Activated T-cell treated with anti-CD3 and anti-CD28 coated beads, Interleukin-2, amount 50 U/mL, for 48 hours (primary cell): ENCODE measurements at places on chromosomes 4 and X.

DNA sequence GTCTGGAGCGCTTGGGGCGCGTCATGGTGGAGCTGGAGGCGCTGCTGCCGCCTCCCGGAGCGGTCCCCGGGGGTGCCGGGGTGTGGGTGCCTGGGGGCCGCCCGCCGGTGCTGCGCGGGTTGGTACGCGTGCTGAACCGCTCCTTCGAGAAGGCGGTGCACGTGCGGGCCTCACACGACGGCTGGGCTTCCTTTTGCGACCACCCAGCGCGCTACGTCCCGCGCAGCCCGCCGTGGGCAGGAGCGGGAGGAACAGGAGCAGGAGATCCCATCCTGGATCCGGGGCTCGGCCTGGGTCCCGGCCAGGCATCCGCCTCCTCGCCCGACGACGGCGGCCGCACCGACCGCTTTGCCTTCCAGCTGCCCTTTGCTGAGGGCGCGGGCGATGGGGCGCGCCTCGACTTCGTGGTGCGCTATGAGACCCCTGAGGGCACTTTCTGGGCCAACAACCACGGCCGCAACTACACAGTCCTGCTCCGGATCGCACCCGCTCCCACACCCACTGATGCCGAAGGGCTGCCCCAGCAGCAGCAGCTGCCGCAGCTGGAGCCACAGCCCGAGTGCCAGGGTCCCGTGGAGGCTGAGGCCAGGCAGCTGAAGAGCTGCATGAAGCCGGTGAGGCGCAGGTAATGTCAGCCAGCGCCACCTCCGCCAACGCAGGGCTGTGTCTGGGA lies 792 bp downstream of the PPP1R3F start:
- no peak for DNase-seq

DNA sequence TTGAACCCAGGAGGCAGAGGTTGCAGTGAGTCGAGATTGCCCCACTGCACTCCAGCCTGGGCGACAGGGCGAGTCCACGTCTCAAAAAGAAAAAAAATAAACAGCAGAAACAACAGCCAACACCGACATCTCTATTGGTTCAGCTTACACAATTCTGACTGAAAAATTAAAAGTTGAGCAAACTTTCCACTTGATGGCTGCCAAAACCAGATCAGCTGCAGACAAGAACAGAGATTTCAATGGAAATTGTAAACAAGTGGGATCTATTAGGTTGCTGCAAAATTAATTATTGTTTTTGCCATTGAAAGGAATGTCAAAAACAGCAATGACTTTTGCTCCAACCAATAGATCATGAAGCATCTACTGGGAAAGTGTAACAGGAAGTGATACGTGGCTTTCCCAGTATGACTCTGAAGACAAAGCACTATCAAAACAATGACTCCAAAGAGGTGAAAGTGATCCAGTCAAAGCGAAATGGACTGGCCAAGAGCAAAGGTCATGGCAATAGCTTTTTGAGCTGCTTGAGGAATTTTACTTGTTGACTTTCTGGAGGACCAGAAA lies 26.3 kb downstream of the UPF3B start:
- DNase-seq = no peak

GRCh38 chrX:3348191-3348590 lies 1.7 kb upstream of the MXRA5 start:
- no peak for DNase-seq

- DNase-seq = no peak
Measured at GRCh38 chr4:189912170-189912569, 28.5 kb upstream of the FRG1 start.

DNA sequence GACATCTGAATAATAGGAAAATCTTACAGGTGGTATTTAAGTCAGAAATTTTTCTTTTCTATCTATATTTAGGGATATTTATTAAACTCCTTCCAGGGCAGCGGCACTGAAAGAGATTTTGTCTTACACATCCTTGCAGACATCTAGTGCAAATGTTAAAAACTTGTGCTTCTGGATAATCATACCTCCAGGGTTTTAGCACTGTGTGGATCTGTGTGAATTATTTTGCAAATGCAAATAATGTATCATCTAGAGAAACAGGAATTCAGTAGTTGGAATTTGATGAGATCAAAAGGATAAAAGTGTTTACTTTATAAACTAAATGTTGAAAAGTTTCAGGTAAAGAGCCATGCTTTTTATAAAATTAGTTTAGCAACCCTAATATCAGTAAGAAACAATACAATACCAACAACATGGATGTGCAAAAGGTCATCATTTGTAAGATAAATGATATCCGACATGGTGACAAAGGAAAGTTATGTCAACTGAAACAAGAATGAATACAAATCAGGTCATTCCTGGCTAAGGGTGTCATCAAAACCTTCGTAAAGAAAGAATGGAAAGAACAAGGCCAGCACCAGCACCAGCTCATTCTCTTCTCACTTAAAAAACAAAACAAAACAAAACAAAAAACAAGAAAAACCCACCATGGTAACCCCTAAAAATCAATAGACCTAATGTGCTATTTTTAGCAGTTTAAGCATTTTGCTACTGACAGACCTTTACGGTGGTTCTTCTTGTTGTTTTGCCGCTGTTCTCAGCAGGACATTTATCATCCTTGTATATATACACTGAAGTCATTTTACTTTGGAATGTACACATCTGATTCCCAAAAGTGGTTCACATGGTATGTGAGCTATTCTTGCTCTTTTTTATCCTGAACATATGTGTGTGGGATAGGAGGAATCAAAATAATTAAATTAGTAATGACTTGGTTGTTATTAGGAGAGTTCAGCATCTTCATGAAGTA lies 219.7 kb upstream of the NDST3 start:
- DNase-seq = no peak

- no peak for DNase-seq
Measured at GRCh38 chrX:145213504-145213903, 33.8 kb upstream of the SPANXN1 start.

GRCh38 chrX:119145241-119145653 lies 17.6 kb upstream of the KIAA1210 start:
- peak; percentile 19 for DNase-seq

DNA sequence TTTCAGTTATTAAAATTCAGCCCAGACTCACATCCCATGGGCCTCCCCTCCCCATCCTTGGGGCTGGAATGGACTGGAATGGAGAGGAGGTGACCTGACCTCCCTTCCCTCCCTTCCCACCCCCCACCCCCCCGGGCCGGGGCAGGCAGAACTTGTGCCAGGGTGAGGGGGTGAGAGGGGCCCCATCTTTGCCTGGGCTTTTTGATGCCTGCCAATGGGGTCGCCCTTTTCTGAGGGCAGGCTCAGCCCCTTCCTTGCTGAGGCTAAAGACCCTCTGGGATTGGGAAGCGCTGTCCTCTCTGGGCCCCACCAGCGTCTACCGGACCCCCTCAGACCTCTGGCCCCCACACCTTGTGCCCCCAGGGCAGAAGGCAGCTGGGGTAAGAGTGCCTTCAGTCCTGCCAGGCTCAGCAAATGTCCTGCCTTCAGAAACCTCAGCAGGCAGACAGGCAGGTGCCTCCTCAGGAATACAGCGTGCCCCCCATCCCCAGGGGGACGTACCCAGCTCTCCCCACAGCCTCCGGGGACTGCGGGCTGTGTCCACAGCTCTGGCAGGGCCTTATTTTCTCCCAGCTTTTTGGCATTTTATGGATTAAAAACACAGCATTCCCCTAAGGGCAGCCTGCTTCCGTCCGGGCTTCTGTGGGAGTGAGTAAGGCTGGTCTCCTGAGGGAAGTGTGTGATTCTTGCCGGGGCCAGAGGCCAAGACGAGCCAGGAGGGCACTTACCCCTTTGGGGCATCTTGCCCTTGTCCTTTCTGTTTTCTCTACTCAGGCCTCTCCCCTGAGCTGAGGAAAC lies 12.6 kb upstream of the CCNQ start:
- DNase-seq = no peak

DNA sequence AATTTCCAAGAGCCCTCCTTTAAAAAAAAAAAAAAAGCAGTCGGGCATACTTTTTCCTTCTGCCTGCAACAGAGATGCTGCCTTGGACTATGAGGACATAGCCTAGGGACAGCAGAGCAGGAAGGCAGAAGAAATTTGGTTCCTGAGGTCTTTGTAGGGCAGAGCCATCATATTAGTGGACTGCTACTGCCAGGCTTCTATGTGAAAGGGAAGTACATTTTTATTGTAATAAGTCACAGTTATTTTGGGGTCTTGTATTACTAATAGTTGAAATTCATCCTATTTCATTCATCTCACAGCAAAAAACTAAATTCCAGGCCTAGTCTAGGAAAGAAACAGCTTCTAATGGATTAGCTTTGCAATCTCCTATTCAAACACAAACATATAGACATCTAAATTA lies 211.2 kb downstream of the NSUN7 start:
- no peak for DNase-seq

DNA sequence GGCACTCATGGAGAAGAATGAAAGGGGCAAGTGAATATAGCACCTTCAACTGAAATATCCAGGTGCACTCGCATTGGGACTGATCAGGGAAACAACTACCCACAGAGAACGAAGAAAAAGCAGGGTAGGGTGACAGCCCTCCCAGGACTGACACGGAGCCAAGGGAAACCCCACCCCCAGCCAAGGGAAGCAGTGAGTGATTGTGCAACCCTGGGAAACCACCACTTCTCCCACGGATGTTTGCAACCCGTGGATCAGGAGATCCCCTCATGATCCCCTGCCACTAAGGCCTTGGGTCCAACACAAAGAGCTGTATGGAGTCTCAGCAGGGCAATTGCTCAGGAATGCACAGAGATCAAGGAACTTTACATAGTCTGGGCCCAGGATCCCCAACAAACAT lies 158.5 kb upstream of the HCCS start:
- no peak for DNase-seq

DNA sequence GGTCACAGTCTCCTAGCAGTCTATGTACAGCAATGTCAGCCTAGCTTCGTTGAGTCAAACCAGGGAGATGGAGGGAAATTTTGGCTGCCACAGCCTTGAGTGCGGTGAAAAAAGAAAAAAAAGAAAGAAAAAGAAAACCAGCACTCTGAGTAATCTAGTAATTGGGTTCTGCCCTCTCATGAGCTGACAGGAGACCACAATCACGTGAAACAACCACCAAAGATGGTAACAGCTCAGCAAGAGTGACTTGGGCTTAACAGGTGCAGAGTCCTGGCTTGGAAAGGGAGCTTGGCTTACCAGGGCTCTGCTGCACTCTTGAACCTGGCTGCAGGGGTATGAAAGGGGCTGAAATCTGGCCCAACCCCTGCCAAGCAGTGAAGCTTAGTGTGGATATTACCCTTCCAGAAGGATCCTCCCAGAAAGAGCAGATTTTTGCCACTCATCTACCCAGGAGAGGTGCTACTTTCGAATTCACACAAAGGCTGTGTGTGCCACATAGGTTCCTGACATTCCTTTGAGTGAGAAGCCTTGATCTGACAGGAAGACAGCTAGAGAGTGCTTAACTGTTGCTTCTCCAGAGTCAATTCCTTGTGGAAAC lies 350.3 kb downstream of the PTTG2 start:
- DNase-seq = peak; percentile 72

DNA sequence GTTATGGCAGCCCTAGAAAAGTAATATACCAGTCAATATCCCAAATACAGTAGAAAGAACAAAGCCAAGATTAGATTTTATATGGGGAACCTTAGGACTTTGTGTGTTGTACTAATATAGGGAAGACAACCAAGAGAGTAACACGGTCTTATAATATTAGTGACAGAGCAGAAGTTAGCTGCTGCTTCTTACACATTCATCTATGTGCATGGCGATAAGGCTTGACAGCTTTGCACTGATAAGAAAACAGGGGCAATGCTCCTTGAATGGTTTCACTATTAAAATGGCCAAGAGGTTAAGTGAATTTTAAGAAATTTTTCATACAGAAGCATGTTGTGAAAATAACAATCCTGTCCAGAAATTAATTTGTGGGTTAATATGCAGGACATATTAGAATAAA lies 521.6 kb downstream of the CCSER1 start:
- no peak for DNase-seq

DNA sequence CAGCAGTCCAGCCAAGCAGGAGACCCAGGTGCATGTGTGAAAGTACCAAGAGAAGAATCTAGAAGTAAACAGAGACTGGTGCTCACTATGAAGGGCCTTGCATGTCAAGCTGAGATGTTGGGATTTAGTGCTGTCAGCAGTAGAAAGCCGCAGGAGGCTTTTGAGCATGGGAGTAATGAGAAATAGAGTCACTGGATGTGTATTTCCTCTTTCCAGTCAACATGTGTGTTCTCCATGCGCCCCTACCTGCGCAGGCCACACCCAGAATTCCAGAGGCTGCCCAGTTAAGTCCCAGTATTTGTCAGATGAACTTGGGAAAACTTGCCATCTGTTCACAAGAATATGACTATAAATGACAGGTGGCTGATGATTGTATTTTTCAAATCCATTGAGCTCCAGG lies 4.5 kb upstream of the MAMLD1 start:
- DNase-seq = no peak

- DNase-seq = no peak
Measured at GRCh38 chr4:10929818-10930217, 245.2 kb upstream of the CLNK start.

DNA sequence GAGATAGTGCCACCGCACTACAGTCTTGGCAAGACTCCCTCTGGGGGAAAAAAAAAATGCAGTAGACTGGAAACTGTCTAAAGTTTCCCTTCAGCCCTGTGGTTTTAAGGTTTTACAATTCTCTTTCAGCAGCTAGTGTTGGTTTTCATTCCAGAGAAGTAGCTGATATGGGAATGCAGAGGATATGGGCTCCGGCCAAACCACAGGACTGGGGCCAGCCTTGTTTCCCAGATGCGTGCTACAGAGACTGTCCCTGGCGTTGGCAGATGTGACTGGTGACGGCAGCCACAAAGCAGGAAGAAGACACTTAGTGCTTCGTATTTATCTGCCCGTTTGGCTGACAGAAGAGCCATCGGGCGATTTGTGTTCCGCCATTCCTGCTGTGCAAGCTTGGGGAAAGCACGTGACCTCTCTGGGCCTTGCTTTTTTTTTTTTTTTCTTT lies 43.2 kb downstream of the ZBTB49 start:
- no peak for DNase-seq

GRCh38 chr4:22090661-22091351 lies 142.2 kb upstream of the KCNIP4 start:
- DNase-seq = no peak

- DNase-seq = no peak
Measured at GRCh38 chr4:121454251-121454979, 73.6 kb upstream of the QRFPR start.

- DNase-seq = no peak
Measured at GRCh38 chrX:38061335-38061734, 55.0 kb downstream of the SYTL5 start.

GRCh38 chr4:100286636-100287035 lies 96.4 kb upstream of the DDIT4L start:
- DNase-seq = no peak

DNA sequence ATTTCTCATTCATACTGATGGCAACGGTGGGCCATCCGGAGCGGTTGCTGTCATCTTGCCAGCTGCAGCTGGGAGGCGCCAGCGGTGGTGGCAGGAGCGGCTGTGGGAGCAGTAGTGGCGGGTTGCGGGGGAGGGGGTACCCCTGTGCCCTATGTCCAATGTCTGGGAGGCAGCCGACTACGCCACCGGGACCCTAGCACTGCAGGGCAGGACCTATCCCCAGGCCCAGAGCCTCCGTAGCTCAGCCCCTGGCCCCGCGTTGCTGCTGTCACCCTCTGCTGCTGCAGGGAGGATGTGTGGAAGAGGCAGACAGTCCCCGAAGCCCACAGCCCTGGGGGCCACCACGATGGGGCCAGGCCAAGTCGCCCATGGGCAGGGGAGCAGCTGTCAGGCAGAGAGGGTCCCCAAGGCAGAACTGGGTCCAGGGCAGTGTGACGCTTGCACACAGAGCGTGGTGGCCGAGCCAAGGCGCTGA lies 10.0 kb upstream of the SPP1 start:
- no peak for DNase-seq
